ENCODE measurements at places on chromosomes 3 and 15.

DNA sequence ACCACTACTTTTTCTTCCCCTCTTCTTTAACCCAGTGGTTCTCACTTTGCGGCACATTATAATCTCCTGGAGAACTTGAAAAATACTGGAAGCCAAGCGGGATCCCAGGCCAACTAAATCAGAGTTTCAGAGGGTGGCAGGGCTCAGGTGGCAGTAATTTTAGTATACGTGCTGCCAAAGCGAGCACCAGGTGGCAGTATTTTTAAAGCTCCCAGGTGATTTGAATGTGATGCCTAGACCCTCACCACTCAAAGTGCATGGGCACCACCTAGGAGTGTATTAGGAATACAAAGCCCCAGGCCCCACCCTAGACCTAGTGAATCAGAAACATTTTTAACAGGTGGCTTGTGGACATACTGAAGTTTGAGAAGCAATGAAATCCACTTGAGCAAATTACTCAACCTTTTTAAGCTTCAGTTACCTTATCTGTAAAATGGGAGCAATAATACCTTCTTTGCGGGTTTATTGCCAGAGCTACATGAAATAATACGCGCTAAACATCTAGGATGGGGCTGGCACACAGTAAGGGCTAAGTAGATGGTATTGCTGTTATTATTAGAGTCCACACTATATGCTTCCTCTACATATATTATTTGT is 8.3 kb downstream of the B3GALNT1 start:
- DNase-seq: no peak

DNA sequence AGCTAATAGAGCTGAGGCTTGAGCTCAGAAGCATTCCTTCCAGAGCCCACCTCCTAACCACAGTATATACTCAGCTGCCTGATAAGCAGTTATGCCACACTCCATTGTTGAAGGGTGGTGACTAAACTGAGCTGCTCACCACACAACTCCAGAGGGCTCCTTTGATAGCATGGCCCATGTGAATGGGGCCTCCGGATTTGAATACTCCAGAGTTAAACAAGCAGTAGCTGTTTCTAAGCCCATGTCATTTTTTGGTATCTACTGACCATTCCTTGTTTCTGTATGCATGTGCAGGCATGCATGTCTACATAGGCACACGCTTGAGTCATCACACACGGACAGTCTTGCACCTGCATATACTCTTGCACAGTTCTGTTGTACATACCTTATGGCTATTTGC is 28.9 kb downstream of the IGSF10 start:
- DNase-seq: no peak

DNA sequence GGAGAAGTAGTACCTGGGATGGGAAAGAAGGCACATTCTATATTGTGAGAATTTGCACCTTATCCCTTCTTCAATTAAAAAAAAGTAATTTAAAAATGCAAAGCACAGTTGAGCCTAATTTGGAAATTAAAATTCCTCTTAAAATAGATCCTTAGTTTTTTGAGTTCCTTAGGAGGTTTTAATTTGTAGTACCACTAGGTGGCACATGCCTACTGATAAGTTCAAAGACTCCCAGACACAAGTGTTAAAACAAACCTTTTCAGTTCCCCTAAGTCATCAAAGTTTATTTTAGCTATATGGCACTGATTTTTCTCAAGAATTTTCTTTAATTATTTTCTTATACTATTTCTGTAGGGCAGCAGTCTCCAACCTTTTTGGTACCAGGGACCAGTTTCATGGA is 127.6 kb upstream of the AZI2 start:
- no peak for DNase-seq

- DNase-seq: no peak
Observed at GRCh38 chr3:46871222-46871621, 6.3 kb upstream of the PTH1R start.

DNA sequence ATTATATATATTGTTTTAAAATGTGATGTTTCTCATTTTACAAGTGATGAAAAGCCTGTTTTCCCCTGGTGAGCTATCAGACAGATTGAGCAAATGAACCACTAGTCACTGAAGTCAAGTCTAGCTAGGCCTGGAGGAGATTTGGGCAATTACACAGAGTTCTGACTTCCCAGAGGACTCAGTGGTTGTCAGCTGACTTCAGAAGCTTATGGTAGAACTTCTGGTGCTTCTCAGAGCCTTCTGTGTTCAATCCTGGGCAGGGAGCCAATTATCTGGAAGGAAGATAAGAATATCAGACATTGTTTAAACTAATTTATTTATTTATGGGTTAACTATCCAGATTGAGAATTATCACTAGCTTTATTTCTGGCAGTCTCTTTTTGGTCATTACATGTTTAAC is 37.7 kb upstream of the NAALADL2 start:
- DNase-seq: no peak

DNA sequence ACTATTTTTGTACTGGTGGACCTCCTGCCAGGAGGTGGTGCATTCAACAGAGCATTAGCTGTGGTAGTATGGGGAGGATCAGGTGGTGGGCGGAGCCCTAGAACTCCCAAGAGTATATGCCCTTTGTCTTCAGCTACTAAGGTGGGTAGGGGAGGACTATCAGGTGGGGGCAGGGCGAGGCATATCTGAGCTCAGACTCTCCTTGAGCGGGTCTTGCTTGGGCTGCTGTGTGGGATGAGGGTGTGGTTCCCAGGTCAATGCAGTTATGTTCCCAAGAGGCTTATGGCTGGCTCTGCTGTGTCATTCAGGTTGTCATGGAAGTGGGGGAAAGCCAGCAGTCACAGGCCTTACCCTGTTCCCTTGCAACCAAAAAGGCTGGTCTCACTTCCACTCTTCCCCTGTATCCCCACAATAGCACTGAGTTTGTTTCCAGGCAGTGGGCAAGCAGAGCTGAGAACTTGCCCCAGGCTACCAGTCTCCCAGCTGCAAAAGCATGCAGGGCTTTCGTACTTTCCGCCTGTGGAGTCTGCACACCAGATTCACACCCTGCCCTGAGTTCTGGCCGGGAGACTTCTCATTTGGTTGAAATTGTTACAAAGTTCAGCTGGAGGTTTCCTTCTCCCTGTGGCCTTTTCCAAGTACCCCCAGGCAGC is 93.7 kb upstream of the DPPA4 start:
- DNase-seq: no peak

DNA sequence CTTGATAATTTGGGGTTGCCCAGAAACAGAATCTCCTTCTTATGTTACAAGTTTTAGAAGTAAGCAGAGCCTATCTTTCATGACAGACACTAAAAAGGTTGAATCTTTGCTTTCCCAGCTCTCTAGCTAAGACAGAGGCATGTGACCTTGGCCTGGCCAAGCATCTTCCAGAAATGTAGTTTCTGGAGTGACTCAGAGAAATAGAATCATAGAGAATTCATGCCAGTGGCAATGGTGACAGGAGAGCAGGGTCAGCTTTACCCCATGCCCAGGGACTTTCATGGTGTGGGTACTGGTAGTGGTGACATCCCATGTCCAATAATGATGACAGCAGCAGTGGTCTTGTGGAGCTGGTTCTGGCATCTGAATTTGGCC is 4.0 kb upstream of the PARP6 start:
- no peak for DNase-seq

- no peak for DNase-seq
Observed at GRCh38 chr15:67303490-67304363, 49.1 kb downstream of the IQCH start.

GRCh38 chr3:87076946-87077345 is 86.0 kb upstream of the VGLL3 start:
- no peak for DNase-seq

- no peak for DNase-seq
Observed at GRCh38 chr3:140056047-140056446, 121.1 kb downstream of the CLSTN2 start.

- peak; percentile 25 for DNase-seq
Observed at GRCh38 chr3:99878005-99878404, 60.3 kb downstream of the CMSS1 start.
